Liver (tissue), 10 donors: ENCODE measurements at places on chromosomes 5 and 9.

- no peaks in the 10 kb centered on the region for H3K36me3 ChIP-seq
- no peak overlapping the region for H3K4me3 ChIP-seq
- DNase-seq = no peak
- H3K27ac ChIP-seq = no peak overlapping the region
- H3K4me1 ChIP-seq = no peaks in the 10 kb centered on the region
These were observed 15.4 kb downstream of the ANKRD34B start for GRCh38 chr5:80554646-80555045.

DNA sequence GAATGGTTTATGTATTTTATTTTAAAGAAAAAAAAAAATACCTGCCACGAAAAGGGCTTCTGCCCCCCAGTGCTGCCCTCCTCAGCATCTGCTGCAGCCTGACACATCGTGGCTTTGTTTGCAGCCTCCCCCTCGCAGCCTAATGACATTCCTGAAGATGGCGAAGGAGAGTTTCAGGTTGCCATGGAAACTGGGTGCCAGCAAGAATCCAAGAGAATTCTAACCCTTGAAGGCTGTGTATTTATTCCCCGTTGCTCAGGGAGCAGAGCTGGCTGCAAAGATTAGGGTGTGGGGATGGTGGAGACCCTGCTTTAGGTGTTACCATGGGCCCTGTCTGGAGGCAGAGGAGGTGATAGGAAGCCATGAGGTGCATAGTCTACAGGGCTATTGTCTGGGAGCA lies 126.6 kb downstream of the NSG2 start:
- H3K36me3 ChIP-seq = no peaks in the 10 kb centered on the region
- no peak for DNase-seq
- peaks cover 32% of the 10 kb centered on the region for H3K4me1 ChIP-seq
- no peak overlapping the region for H3K4me3 ChIP-seq
- H3K27ac ChIP-seq = no peak overlapping the region

DNA sequence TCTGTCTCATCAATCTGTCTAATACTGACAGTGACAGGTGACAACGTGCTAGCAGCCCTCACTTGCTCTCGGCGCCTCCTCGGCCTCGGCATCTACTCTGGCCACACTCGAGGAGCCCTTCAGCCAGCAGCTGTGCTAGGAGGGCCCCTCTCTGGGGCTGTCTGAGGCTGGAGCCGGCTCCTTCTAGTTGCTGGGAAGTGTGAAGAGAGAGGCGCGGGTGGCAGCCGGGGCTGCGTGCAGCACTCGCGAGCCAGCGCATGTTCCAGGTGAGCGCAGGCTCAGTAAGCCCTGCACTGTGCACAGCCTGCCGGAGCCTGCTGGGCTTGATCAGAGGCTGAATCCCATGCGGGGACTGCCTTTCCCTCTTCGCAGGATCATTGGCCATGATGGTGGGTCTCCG lies 330.7 kb downstream of the CDH10 start:
- no peak overlapping the region for H3K4me3 ChIP-seq
- H3K27me3 ChIP-seq = peaks cover 4% of the 10 kb centered on the region
- DNase-seq = no peak
- no peaks in the 10 kb centered on the region for H3K36me3 ChIP-seq

DNA sequence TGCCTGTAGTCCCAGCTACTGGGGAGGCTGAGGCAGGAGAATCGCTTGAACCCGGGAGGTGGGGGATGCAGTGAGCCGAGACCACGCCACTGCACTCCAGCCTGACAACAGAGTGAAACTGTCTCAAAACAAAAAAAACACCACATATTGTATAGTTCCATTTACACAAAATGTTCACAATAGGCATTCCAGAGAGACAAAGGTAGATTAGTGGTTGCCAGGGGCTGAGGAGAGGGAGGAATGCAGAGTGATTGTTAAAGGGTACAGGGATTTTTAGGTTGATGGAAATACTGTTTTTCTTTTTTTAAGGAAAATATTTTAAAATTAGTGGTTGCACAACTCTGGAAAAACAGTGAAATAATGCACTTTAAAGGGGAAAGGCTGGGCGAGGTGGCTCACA lies 19.6 kb downstream of the ETF1 start:
- no peak overlapping the region for H3K4me3 ChIP-seq
- H3K27ac ChIP-seq = no peak overlapping the region
- H3K27me3 ChIP-seq = no peaks in the 10 kb centered on the region
- peaks cover 7% of the 10 kb centered on the region for H3K36me3 ChIP-seq
- DNase-seq = no peak

- H3K4me1 ChIP-seq = no peaks in the 10 kb centered on the region
- no peak overlapping the region for H3K4me3 ChIP-seq
- no peak overlapping the region for H3K27ac ChIP-seq
- no peak for DNase-seq
These were observed 301.1 kb upstream of the EFNA5 start for GRCh38 chr5:107971846-107972245.

- no peak overlapping the region for H3K4me3 ChIP-seq
- H3K36me3 ChIP-seq = no peaks in the 10 kb centered on the region
- DNase-seq = no peak
- peaks cover 34% of the 10 kb centered on the region for H3K4me1 ChIP-seq
These were observed 191.3 kb downstream of the RGS3 start for GRCh38 chr9:113654605-113655428.

GRCh38 chr9:134978272-134978671 lies 60.6 kb upstream of the FCN1 start:
- DNase-seq = no peak
- H3K27me3 ChIP-seq = peaks cover 3% of the 10 kb centered on the region
- no peaks in the 10 kb centered on the region for H3K4me1 ChIP-seq
- H3K4me3 ChIP-seq = no peak overlapping the region
- no peak overlapping the region for H3K27ac ChIP-seq

- no peaks in the 10 kb centered on the region for H3K27me3 ChIP-seq
- no peaks in the 10 kb centered on the region for H3K36me3 ChIP-seq
- DNase-seq = no peak
- H3K27ac ChIP-seq = no peak overlapping the region
These were observed 134.6 kb upstream of the TUT7 start for GRCh38 chr9:86488794-86489193.

DNA sequence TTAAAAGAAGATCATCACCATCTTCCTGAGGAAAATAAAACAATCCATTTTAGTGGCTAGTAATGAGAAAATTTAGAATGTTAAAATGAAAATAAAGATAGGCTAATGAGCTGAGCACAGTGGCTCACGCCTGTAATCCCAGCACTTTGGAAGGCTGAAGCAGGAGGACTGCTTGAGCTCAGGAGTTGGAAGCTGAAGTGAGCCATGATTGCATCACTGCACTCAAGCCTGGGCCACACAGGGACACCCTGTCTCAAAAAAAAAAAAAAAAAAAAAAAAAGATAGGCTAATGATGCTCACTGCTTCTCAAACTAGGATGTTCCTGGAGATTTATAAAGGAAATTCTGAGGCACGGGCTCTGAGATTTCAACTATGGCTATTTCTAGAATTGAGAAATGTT lies 50.3 kb downstream of the CPLANE1 start:
- DNase-seq = no peak
- H3K36me3 ChIP-seq = no peaks in the 10 kb centered on the region
- no peak overlapping the region for H3K27ac ChIP-seq
- no peak overlapping the region for H3K4me3 ChIP-seq
- H3K27me3 ChIP-seq = no peaks in the 10 kb centered on the region

DNA sequence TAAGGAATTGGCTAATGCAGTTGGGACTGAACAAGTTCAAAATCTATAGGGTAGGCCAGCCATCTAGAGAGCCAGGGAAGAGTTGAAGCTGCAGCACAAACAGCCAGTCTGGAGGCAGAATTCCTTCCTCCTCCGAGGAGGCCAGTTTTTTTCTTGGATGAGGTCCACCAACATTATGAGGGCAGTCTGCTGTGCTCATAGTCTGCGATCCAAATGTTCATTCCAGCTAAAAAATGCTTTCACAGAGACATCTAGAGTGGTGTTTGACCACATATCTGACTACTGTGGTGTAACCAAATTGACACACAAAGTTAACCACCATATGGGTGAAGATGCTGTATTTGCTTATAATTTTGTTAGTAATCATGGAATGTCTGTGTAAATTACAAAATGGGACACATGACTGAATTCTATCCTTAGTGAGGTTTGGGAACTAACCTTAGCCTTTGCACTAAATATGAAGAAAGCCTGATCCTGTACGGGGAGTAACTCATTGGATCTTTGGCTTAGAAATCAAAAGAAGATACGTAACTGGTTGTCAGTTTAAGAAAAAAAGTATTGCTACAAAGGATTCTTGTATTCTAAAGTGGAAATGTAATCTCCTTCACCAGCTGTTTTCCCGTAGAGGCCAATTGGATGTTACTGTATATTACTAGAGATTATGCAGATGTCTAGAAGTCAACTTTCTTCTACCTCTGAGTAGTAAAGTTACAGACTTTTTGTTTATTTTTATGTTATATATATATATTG lies 70.6 kb downstream of the SPIN1 start:
- peaks cover 1% of the 10 kb centered on the region for H3K36me3 ChIP-seq
- H3K4me3 ChIP-seq = no peak overlapping the region
- DNase-seq = no peak
- H3K27ac ChIP-seq = no peak overlapping the region
- no peaks in the 10 kb centered on the region for H3K27me3 ChIP-seq

GRCh38 chr5:62603934-62604333 lies 25.3 kb downstream of the LRRC70 start:
- no peaks in the 10 kb centered on the region for H3K27me3 ChIP-seq
- no peaks in the 10 kb centered on the region for H3K36me3 ChIP-seq
- H3K4me3 ChIP-seq = no peak overlapping the region
- H3K4me1 ChIP-seq = no peaks in the 10 kb centered on the region
- no peak for DNase-seq
- H3K27ac ChIP-seq = no peak overlapping the region
